ENCODE measurements at places on chromosomes 2 and 18. TPM values are rescaled to one million over a fixed set of nuclear protein-coding genes. Genes with fewer than 3 reads are reported as not detected.
A peak's percentile ranks its signal among the peaks of the same experiment; 100 is the strongest.

DNA sequence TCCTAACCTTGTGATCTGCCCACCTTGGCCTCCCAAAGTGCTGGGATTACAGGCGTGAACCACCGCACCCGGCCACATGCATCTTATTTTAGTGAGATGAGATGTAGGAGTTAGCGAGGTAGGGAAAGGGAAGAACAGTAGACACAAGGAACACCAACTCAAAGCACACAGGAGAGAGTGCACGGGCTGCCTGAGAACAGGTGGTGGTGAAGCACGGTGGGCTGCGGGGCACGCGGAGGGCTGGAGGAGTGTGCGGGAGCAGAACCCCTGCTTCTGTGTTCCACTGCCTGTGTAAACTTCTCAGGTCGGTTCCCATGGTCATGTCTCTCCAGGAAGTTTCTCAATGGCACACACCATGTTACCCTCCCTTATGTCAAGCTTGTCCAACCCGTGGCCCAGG is 38.7 kb downstream of the PROC start:
- no peak for DNase-seq

- no peak for DNase-seq
These were observed 110.6 kb downstream of the C2orf74 start for GRCh38 chr2:61272421-61273070.

The OR6B2 gene
- not detected for total RNA-seq

GRCh38 chr2:140891614-140892212 is 1239.1 kb downstream of the LRP1B start:
- DNase-seq: no peak

- no peak for DNase-seq
These were observed 100.6 kb downstream of the HDAC4 start for GRCh38 chr2:239300242-239300641.

DNA sequence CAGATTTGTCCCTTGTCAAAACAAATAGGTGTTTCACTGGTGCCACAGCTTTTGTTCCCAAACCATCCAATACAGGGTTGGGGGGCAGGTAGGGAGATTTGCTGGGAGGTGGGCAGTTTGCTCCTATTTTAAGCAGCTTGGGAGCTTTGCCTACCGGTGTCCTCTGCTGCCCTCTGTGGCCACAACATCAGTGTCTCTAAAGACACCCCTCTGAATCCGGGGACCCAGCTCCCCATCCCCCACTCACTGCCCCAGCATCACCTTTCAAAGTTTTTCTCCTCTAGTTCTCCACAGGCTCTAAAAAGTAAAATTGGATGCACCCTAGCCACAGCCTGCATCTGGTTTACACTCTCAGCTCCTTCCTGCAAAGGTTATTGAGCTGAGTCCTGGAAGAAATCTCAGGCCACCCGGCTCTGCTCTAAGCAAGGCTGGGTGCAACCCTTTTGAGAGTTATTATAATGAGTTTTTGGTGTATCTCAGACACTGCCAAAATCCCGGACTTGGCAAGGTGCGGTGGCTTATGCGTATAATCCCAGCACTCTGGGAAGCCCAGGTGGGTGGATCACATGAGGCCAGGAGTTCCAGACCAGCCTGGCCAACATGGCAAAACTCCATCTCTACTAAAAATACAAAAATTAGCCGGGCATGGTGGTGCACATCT is 2.9 kb upstream of the EPAS1 start:
- DNase-seq: peak; percentile 81

Measured in endodermal cell (in vitro differentiated cells).